NCI-H146 (cell line): ENCODE measurements at places on chromosomes 5 and 9.
A peak's percentile ranks its signal among the peaks of the same experiment; 100 is the strongest.

GRCh38 chr9:108760841-108761240 lies 94.9 kb downstream of the ACTL7B start:
- peak; percentile 16 for DNase-seq

GRCh38 chr9:81893929-81894328 lies 34.3 kb upstream of the SPATA31D4 start:
- DNase-seq, result no peak

- DNase-seq, result no peak
Measured at GRCh38 chr5:143583409-143583808, 179.9 kb upstream of the NR3C1 start.

DNA sequence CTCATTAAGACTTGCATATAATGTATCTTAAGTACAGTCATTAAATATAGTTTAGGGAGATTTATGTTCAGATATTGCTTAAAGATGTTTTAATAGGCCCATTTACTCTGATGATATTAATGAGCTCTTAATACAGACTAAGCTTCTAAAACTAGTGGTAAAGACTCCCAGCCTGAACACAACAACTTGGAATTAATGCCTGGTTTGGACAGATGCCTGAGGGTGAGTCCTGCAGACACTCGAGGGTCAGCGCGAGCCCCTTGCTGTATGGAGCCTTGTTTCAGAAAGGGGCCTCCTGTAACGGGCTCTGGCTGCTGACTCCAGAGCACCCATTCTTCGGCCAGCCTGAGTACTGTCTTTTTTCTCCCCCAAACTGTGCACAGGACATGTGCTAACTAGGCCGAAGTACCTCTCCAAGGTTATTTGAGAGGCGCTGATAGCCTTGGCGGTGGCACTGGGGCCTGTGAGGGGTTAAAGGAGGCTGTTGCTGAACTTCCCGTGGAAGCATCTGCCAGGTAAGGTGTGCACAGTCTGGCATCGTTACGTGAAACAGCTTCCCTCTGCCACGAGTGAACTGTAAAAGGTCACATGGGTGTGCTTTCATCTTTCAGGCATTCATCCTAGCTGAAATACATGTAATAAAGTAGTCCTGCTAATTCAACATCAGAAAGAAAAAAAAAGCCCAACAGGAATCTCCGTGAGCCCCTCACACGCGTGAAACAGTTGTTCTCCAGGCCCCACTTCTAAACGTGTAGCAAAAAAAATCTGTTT lies 113.4 kb downstream of the MVB12B start:
- no peak for DNase-seq

DNA sequence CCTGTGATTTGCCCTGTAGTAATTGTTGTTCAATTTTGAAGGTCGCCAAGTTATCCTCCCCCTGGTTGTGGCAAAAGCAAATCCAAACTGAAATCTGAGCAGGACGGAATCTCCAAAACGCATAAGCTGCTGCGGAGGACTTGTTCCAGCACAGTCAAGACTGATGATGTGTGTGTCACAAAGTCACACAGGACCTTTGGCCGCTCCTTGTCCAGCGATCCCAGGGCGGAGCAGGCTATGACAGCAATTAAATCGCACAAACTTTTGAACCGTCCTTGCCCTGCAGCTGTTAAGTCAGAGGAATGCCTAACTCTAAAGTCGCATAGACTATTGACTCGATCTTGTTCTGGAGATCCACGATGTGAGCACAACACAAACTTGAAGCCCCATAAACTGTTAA lies 128.4 kb downstream of the PARP8 start:
- DNase-seq, result no peak

- DNase-seq, result peak; percentile 83
Measured at GRCh38 chr9:38334234-38334633, 58.3 kb upstream of the ALDH1B1 start.

DNA sequence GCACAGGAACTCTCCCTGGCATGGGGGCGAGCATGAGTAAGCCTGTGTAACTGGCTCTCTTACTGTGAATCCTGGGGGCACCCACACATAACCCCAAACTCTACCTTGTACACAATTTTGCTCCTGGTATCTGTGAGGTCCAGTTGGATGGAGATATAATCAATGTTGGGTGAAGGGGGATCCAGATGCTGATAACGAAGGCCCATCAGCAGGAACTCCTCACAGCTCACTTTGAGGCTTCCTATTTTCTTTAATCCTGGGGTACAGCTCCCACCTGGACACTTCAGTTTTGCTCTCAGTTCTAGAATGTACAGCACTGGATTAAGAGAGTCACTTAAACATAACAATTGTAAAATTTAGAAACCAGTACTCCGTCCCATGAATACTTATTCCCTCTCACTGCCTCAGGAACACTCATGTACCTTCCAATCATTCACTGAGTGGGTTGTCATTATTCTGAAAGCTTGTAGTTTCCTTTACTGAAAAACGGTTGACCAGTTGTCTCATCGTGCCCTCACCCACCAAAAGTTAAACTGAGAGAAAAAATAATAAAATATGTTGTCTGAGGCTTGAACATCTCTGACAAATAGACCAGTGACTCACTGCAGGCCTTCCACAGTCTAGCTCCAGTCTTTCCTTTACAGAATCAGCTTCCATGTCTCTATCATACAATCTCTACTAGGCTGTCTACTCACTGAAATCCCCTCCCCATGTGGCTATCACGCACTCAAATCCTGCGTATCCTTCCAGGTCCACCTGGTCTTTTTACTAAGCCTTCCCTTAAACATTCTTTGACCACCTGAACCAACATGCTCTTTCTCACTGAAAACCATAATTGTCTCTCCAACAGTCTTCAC lies 52.6 kb downstream of the FREM1 start:
- no peak for DNase-seq

DNA sequence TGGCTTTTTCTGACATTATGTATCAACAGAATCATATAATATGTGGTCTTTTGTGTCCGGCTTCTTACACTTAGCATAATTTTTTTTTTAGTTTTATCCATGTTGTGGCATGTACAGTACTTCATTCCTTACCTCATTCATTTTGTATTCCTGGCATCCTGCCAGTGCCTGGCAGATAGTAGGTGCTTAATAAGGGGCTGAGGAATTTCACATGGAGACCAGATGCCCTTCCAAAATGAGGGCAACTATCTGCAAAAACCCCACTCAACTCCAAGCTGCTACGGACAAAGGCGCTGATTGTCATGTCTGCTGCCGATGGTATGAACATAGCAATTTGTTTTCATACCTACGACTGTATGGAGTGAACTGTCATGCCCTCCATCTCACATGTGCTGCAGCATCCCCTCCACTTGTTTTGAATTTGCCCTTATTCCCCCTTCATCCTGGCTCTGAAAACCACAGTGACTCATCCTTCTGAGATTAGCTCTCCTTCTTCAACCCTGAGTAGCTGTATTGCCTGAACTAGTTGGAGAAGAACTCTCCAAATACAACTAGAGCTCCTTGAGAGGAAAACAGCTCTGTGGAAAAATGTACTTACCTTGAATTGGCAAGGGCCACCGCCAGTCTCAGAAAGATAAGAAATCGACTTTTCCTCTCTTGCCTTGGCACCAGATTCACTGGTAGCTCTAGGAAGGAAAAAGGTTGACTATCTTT lies 41.3 kb upstream of the FOXE1 start:
- no peak for DNase-seq

- DNase-seq, result no peak
Measured at GRCh38 chr9:93578844-93579243, 2.5 kb downstream of the PHF2 start.

DNA sequence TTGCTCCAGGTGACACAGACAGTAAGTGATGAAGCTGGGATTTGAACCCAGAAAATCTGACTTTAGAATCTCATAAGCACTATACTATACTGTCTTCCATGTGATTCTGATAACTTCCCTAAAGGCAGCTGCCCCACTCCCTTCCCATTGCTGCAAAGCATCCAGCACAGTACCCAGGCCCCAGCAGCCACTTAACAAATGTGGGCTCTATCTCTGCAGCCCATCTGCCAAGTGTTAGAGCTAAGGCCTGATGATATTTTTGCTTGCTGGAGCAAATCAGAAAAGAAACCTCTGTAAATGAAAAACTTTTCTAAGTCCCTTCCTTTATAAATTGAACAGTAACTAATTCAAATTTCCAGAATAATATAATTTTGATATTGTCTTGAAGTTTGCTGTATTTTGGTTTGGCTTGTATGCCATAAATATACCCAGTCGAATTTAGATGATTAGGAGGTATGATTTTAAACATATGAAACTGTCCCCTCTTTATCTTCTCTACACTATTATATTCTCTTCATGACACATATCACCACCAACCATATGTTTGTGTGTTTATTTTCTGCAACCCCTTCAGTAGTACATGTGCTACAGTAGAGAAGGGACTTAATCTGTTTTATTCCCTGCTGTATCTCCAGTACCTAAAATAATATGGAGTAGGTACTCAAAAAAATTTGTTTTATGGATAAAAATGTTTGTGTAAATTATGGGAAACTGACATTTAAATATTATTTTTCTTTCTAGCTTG lies 63.8 kb downstream of the SMIM15 start:
- DNase-seq, result no peak

- peak; percentile 68 for DNase-seq
Measured at GRCh38 chr9:20620650-20621470, 1.4 kb downstream of the MLLT3 start.

DNA sequence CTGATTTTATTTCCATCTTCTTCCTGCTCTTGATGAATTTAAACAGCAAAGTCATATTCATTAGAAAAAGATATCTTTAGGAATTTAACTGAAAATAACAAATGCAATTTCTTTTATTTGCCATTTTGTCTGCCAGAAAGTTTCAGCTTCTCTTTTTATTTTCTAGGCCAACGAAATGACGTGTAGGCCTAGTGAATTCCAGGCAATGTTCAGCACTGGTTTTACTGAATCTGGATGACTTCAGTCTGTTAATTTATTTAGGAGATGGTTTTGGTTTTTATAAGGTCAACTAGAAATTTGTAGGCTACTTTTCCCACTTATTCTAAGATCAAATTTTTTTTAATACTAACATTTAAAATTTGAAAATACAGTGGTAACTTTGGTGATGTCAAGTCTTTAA lies 129.1 kb upstream of the VCAN start:
- DNase-seq, result no peak

DNA sequence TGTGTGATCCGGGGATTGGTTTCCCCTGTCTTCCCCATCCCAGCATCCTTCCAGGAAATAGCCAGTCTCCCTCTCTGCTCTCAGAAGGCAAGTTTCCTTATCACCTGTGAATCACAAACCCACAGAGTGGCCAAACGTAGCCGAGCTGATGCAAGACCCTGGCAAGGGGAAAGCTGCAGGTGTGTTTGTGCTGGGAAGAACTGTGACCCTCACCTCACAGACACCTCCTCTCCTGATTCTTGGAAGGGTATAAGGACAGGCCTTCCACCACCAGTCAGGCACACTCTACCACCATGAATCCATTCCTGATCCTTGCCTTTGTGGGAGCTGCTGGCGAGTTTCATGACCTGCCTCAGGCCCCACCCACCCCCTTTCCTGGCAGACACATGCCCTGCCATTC lies at the start of gene PRSS3:
Gene PRSS3, plus strand, starts transcription at position 281 of the 400 bp plus-strand sequence. Its CDS starts 13 bp downstream, at position 294.
- DNase-seq, result no peak
